PC-3 (cell line): ENCODE measurements at places on chromosomes 12 and 14. TPM values are rescaled to one million over a fixed set of nuclear protein-coding genes. Genes with fewer than 3 reads are reported as not detected.

Gene MTHFD1
- 89.3 and 103 TPM in 2 replicates for total RNA-seq

Gene OR4K2
- not detected in 2 replicates for total RNA-seq

Gene CMKLR1
- not detected in 2 replicates for total RNA-seq

Gene KRT73
- total RNA-seq, result not detected in 2 replicates

Gene NKX2-1
- total RNA-seq, result not detected in 2 replicates

Gene FAM186B
- total RNA-seq, result 0.80 and 1.1 TPM in 2 replicates

Gene RNU7-1
- total RNA-seq, result not detected in 2 replicates

Gene LGR5
- total RNA-seq, result 0.04 and 0.46 TPM in 2 replicates

Gene MDP1
- total RNA-seq, result 16.2 and 23.5 TPM in 2 replicates

DNA sequence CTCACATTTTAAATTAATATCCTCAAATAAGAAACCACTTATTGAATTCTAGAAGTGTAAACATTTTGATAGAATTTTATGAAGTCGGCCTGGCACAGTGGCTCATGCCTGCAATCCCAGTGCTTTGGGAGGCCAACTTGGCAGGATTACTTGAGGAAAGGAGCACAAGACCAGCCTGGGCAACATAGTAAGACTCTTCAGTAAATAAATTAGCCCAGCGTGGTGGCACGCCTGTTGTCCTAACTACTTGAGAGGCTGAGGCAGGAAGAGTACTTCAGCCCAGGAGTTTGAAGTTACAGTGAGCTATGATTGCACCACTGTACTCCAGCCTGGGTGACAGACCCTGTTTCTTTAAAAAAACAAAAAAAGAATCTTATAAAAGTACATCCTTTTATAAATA lies 8.9 kb upstream of the ZNF410 start:
- no peak for DNase-seq

DNA sequence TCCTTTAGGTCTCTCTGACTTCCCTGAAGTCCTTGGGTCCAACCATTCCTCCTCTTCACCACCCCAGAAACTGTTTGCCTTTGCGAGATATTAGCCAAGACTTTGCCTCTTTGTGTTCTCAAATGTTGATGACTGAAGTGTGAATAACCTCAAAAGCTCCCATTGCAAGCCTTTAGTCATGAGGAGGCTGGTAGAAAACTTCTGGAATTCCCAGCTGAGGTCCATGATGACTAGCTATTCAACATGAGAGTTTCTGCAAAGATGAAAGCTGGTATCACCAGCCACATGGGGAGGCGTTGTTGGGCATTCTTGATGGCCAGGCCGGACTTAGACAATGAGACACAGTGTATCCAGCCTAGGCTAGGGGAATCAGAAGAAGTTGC lies 111.7 kb downstream of the TBX5 start:
- DNase-seq, result no peak

GRCh38 chr14:41285186-41285748 lies 321.4 kb upstream of the LRFN5 start:
- DNase-seq, result peak; percentile 76

- DNase-seq, result peak; percentile 72
These were observed 63.6 kb upstream of the DLK1 start for GRCh38 chr14:100662879-100663760.

GRCh38 chr12:44384136-44384535 lies 492.0 kb downstream of the NELL2 start:
- no peak for DNase-seq

- DNase-seq, result no peak
These were observed 11.2 kb downstream of the AHNAK2 start for GRCh38 chr14:104966981-104967385.

- DNase-seq, result no peak
These were observed 19.3 kb downstream of the CGRRF1 start for GRCh38 chr14:54528973-54529372.

GRCh38 chr14:95380350-95381042 lies 60.8 kb upstream of the CLMN start:
- no peak for DNase-seq

DNA sequence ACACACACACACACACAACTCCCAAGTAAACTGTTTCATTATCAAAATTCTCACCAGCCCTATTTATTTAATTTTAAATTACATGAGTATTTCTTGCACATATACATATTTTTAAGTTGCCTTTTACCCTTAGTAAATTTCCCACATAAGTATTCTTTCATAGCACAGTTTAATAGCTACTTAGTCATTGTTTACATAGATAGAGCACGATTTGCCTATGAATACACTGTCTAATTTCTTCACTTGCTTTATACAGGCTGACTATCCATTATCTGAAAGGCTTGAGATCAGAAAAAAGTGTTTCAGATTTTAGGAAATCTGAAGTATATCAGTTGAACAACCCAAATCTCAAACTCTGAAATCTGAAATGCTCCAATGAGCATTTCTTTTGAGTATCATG lies 30.9 kb downstream of the NIN start:
- peak; percentile 83 for DNase-seq

DNA sequence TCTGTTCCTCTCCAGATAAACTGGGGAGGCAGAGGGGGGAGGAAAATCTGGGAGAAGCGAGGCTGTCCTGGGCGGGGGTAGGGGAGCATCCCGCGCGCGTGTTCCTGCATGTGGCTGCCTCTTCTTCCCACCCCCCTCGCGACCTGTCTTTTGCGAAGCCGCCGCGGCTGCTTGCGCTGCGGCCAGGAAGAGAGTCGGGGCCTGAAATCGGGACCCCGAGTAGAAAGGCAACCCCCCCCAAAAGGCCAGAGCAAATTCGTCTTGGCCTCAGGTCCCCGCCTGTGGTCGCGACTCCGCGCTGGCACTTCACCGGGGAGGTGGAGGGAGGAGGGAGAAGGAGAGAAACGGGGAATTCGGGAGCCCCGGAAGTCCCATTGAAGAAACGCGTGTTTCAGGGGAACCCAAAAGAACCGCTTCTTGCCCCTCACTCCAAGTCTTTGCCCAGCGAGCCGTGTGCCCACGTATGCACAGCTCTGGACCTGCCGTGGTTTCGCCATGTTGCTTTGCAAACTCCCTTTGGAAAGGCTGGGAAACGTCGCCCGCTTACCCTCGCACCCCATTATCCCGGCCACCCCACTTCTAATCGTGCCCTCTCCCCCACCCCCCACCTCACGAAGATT lies 944 bp downstream of the CCND2 start:
- no peak for DNase-seq

GRCh38 chr14:44960146-44960545 lies 1.6 kb downstream of the KLHL28 start:
- peak; percentile 6 for DNase-seq

DNA sequence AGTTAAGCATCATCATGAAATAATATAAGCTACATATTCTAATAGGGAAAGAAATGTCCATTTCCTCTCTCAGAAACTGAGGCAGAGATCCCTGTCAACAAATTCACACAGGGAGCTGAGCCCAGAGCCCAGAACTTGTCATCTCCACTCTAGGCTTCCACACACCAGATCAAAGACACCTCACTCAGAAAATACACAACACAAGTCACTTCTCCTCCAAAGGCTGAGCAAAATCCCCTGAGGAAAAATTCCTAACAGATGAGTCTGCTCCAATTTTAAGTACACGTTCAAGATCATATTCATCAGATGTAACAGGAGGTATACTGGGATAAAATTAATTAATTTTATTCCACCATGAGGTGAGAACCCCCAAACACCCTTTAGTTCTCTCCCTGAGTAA lies 227.3 kb downstream of the DPF3 start:
- DNase-seq, result peak; percentile 99

GRCh38 chr14:34013721-34014060 lies 62.8 kb upstream of the EGLN3 start:
- DNase-seq, result no peak
